ENCODE measurements at places on chromosomes 7 and 10.

- no peak for DNase-seq
Observed at GRCh38 chr10:17062955-17063484, 66.6 kb downstream of the CUBN start.

DNA sequence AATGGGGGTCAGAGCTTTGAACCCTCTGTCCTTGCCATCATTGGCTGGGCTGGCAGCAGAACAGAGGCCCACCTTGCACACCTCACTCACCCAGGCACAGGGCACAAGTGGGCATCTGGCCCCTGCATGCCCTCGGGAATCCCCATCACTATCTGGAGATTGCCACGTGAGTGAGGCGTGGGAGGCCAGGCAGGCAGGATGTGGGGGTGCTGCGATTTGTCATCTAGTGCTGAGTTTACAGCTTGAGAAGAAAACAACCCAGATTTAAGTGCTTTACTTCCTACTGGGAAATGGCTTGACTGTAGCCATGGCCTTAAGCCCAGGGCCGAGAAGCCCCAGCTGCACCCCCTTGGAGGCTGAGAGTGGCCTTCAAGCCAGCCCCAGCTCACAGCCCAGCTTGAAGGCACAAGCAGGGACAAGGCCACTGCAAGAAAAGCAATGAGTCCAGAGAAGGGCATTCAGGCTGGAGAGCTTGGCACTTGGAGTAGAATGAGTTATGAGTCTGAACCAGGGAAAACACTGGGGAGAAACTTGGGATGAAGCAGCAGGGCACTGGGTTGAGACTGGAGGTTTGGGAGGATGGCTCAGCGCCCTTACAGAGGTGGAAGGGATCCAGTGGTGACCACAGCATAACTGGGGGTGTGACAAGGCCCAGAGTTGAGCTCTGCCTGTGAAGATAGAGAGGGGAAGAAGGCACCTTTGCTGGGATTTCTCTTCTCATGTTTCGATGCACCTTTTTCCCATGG, 123.0 kb downstream of the CXCL12 start:
- no peak for DNase-seq

DNA sequence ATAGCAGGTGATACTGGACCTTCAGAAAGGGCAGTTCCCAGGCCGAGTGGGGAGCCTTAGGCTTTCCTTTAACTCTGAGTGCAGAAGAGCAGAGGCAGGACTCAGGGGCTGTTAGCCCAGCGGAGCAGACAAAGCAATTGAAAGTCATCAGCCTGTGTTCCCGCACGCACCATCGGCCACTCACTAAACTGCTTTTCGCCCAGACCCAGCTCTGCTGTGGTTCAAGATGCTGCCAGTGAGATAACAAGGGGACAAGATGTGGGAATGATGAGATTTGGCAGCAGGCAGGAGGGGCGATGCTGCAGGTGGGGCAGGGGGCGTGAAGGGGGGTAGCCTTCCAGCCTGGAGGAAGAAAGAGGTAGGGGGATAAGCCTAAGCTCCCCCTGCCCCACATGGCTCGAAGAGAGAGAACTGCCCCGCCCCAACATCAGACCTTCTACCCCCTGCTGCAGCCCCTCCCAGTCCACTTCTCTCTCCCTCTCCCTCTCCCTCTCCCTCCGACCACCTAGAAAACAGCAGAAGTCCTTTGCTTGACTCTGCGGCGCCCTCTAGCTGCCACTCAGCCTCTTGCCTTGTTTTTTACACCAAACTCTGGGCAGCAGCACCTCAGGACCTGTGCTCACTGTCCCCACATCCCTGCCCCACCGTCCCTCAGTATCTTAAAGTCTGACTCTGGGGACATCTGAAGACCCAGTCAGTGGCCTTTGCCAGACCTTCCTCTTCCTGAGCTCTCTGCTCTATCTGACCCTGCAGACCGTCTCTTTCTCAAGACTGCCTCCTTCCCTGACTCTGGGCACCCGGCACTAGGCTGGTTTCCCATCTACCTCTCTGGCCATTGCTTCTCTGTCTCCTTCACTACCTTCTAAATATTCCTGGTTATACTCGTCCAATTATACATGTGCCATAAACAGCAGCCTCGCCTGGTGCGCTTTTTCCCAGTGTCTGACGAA, 110.5 kb downstream of the C10orf105 start:
- peak; percentile 48 for DNase-seq

- no peak for DNase-seq
Observed at GRCh38 chr7:141003172-141004065, 11.3 kb downstream of the MRPS33 start.

- no peak for DNase-seq
Observed at GRCh38 chr7:67716729-67717128, 720.1 kb downstream of the TYW1 start.

GRCh38 chr10:67779465-67780203, 58.4 kb downstream of the DNAJC12 start:
- peak; percentile 64 for DNase-seq
